ENCODE measurements at places on chromosomes 2 and 18. TPM values are rescaled to one million over a fixed set of nuclear protein-coding genes. Genes with fewer than 3 reads are reported as not detected.

- no peak overlapping the region for H3K27ac ChIP-seq
- DNase-seq = no peak
- H3K36me3 ChIP-seq = no peaks in the 10 kb centered on the region
- H3K4me3 ChIP-seq = no peak overlapping the region
These were observed 77.2 kb downstream of the SLC8A1 start for GRCh38 chr2:40374543-40375240.

- no peaks in the 10 kb centered on the region for H3K27me3 ChIP-seq
- no peak for DNase-seq
- H3K36me3 ChIP-seq = no peaks in the 10 kb centered on the region
- H3K4me1 ChIP-seq = peaks cover 2% of the 10 kb centered on the region
- no peak overlapping the region for H3K4me3 ChIP-seq
These were observed 88.3 kb upstream of the PPP1CB start for GRCh38 chr2:28663359-28663758.

- H3K4me1 ChIP-seq = no peaks in the 10 kb centered on the region
- H3K27me3 ChIP-seq = no peaks in the 10 kb centered on the region
- H3K4me3 ChIP-seq = no peak overlapping the region
- no peak for DNase-seq
These were observed 193.8 kb downstream of the CMPK2 start for GRCh38 chr2:6671913-6672312.

The PRKAG3 gene
- total RNA-seq = 0.14 TPM

DNA sequence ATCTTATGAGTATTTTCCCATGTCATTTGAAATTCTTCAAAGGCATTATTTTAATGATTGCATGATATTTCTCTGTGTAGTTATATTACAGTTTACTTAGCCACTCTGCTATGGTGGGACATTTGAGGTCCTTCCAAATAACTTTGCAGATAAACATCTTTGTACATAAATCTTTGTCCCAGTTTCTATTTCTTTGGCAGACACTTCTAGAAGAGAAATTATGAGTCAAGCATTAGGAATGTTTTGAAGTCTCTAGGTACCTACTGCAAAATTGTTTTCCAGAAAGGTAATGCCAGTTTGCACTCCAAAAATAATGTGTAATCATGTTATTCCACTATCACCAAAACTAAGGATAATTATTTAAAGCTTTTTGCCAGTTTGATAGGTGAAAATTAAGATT, 149.7 kb downstream of the EN1 start:
- no peak overlapping the region for H3K4me3 ChIP-seq
- H3K4me1 ChIP-seq = no peaks in the 10 kb centered on the region
- no peak overlapping the region for H3K27ac ChIP-seq
- H3K27me3 ChIP-seq = no peaks in the 10 kb centered on the region

The TANC1 gene
- 33.5 TPM for total RNA-seq

DNA sequence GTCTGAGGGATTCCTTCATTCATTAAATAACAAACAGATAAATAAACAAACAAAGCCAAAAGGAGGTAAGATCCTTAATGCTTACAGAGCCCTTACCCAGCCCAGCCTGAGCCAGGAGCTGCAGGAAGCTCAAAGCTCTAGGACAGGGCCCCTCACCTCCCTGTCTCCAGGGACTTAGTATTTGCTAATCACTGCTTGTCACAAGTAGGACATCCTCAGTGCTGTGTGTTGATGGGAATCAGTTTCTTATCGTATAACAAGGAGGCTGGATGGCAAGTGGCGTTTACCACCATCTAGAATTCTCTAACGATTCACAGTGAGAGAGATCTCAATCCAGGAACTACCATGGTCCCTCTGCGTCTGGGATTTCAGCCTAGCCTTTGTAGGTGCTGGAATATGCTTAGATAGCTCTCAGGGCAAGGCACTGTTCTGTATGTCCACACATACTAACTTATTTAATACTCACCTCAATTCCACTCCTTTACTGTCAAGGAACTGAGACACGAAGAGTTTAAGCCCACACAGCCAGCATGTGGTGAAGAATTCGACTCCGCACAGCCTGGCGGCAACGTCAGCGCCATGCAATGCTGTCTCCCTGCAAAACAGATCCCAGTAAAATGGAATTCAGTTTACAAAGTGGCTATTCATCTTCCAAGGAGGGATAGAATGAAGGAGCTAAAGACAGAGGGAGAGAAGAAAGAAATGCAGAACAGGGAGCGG, 164.8 kb downstream of the MYCN start:
- no peaks in the 10 kb centered on the region for H3K4me1 ChIP-seq
- no peak for DNase-seq
- no peaks in the 10 kb centered on the region for H3K27me3 ChIP-seq
- no peak overlapping the region for H3K27ac ChIP-seq
- no peak overlapping the region for H3K4me3 ChIP-seq

The CAPN14 gene
- 0.80 TPM for total RNA-seq

The GPC1 gene
- 447 TPM for total RNA-seq

GRCh38 chr2:120219291-120219690, 3.9 kb downstream of the TMEM185B start:
- DNase-seq = no peak
- no peaks in the 10 kb centered on the region for H3K36me3 ChIP-seq
- H3K27ac ChIP-seq = no peak overlapping the region

The SH3BP4 gene
- total RNA-seq = 86.7 TPM

The CDH7 gene
- 1.0 TPM for total RNA-seq

The LYPD1 gene
- 0.18 TPM for total RNA-seq

DNA sequence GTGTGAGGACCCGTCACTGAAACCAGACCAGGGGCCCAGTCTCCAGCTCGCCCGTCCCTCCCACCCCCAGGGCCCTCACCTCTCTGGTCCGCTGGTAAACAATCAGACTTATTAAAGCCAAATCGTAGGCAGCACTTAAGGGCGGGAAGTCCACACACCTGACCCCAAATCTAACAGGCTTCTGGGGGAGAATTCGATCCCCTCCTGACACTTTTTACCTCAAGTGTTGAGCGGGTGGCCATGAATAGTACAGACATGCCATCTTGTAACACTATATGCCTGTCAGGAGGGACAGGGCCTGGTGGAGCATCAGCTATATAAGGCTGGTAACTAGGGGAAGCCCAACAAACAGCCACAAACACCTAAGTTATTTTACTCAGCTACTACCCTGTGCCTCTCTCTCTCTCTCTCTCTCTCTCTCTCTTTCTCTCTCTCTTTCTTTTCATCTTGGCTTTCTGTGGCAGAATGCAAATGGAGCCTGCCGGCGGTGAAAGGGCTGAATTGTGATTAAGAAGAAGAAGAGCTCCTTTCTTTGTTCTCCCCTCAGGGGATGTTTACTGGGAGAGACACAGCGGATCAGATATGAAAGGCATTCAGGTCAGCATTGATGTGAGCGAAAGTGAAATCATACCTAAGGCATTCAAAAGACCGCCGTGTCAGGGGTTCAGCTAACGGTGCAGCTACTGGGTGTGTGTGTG, 9.5 kb downstream of the ZEB2 start:
- H3K27ac ChIP-seq = peak overlapping the region; percentile 37
- H3K27me3 ChIP-seq = peaks cover 2% of the 10 kb centered on the region
- no peak for DNase-seq
- H3K4me1 ChIP-seq = no peaks in the 10 kb centered on the region
- no peak overlapping the region for H3K4me3 ChIP-seq

DNA sequence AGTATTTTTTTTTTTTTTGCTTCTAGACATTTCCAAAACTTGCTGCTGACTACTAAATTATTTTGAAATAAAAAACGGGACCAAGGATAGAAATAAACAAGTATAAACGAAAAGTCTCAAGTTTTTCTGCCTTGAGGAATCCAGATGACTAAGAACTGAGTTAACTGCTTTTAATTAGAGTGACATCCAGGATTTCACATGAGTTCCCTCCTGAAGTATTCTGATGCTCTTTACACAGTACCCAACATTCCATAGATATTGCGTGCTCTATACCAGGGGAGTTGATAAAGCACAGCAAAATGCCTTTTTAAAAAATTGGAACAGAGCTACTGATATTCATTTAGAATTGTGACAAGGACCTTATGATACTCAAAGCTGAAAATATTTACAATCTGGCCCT, 618.0 kb downstream of the CCDC85A start:
- H3K4me3 ChIP-seq = no peak overlapping the region
- H3K27ac ChIP-seq = no peak overlapping the region
- H3K27me3 ChIP-seq = no peaks in the 10 kb centered on the region
- DNase-seq = no peak
- H3K36me3 ChIP-seq = no peaks in the 10 kb centered on the region

The CDKL4 gene
- not detected for total RNA-seq

The COPS9 gene
- total RNA-seq = 179 TPM

- H3K27ac ChIP-seq = no peak overlapping the region
- H3K4me3 ChIP-seq = no peak overlapping the region
- no peaks in the 10 kb centered on the region for H3K27me3 ChIP-seq
- H3K4me1 ChIP-seq = no peaks in the 10 kb centered on the region
These were observed 576.3 kb upstream of the CNTNAP5 start for GRCh38 chr2:123448801-123449200.

The LIPG gene
- total RNA-seq = 28.5 TPM

The UPP2 gene
- not detected for total RNA-seq

DNA sequence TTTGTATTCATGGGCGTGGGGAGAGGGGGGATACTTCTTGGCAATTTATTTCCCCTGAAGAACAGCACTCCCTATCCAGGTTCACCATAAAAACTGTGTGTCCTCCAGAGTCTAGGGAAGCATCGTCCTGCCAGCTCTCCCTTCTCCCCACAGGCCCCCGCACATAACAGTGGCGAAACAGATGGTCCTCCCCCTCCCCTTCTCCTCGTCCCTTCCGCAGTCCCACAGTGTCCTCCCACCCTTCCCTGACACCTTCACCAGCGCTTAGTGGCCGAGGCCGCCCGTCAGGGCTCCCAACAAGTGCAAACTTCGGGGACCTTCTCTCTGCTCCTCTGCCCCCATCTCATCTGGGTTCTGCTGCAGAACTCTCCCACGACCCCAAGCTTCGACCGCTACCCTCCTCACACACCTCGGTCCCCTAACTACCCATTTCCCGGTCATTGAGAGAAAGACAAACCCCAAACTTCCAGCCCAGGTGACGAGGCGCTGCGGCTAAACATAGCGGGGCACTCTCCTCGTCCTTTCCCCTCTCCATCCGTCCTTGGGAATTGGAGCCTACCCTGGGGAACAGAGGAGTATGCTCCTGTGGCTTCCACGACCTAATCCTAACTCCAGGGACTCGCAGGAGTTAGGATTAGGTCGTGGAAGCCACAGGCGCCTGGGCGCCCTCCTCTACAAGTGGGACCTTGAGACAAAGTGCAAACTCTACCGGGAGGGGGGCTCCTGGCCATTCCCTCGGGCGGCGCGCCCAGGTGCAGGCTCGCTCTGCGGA, 971 bp downstream of the ZNF385B start:
- no peaks in the 10 kb centered on the region for H3K4me1 ChIP-seq
- H3K27ac ChIP-seq = peak overlapping the region; percentile 50
- no peaks in the 10 kb centered on the region for H3K36me3 ChIP-seq
- peaks cover 2% of the 10 kb centered on the region for H3K27me3 ChIP-seq

DNA sequence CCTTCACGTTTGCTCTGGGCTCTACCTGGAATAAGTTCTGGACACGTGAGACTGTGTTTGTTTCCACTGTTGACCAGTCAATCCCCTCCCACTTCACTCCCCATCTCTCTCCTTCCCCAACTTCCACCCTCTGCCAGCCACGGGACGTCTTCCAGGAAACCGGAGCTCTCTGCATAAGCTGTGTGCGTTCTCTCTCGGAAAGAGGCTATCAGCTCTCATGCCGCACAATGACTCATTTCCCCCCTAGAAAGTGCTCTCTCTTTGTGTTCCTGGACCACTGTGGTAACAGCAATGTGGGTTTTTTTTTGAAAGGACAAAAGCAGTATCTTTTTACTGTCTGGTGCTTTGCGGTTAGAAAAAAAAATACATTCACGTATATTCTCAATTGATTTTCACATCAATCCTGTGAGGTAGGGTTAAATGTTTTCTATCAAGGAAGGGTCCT, 10.2 kb downstream of the PROKR1 start:
- no peak overlapping the region for H3K27ac ChIP-seq
- no peaks in the 10 kb centered on the region for H3K36me3 ChIP-seq
- peak; percentile 43 for DNase-seq
- H3K27me3 ChIP-seq = no peaks in the 10 kb centered on the region
- no peak overlapping the region for H3K4me3 ChIP-seq

DNA sequence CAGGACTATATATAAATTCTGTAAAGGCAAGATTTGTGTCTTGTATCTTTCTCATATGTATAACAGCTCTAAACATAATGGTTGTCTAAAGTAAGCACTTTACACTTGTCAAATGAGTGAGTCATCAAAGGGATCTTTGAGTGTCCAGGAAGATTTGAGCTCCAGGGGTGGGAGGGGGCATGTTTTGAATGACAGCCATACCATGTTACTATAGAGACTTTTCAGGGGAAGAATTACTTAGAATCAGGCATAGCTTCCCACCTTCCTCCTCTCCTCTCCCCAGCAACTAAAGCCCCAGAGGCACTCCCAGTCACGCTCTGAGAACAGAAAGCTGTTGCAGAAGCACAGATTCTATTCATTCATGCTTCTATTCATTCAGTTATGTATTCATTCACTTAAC, 65.8 kb upstream of the ALK start:
- H3K27ac ChIP-seq = no peak overlapping the region
- no peak for DNase-seq
- no peaks in the 10 kb centered on the region for H3K27me3 ChIP-seq

DNA sequence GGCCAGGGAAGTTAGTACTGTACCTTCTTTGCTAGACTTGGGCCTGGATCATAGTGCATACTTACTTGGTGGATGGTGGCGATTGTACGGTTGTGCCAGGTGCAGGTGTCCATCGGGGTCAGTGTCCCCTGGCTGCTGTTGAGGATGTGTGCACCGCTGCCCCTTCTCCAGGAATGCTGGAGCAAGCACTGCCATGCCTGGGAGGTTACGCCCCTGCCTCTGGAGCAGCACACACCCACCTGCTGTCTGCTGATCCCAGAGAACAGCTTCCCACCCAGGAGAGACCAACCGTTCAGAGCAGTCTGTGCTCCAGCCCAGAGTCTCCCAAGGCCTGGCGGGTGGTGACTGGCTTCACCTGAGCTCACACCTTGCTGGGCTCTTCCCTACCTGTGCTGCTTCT, 286.8 kb upstream of the HS6ST1 start:
- H3K4me1 ChIP-seq = no peaks in the 10 kb centered on the region
- no peak overlapping the region for H3K27ac ChIP-seq
- H3K36me3 ChIP-seq = no peaks in the 10 kb centered on the region
- DNase-seq = no peak

DNA sequence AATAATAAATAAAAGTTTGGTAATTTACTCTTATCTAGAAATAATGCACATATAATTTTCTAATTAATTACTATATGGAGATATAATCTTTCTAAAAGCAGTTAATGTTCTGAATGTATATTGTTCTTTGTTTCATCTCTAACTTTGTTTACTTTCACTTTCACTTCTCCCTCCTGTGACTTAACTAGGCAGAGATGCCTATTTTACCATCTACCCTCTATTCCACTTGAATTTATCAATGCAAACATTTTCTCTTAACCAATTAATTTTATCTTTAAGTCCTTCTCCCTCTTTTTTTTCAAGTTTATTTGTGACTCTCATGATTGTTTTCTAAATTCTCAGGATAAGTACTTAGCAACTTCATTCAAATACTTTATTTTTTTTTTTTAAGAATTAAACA, 55.1 kb upstream of the IL1RL1 start:
- H3K4me1 ChIP-seq = no peaks in the 10 kb centered on the region
- H3K36me3 ChIP-seq = no peaks in the 10 kb centered on the region
- no peak overlapping the region for H3K27ac ChIP-seq

The POTEJ gene
- 8.5 TPM for total RNA-seq

The STEAP3 gene
- 25.1 TPM for total RNA-seq

- H3K36me3 ChIP-seq = no peaks in the 10 kb centered on the region
- no peaks in the 10 kb centered on the region for H3K27me3 ChIP-seq
- no peak overlapping the region for H3K27ac ChIP-seq
- no peaks in the 10 kb centered on the region for H3K4me1 ChIP-seq
- DNase-seq = peak; percentile 6
These were observed 157.3 kb upstream of the CHAC2 start for GRCh38 chr2:53610260-53610659.
